ENCODE measurements at places on chromosomes 7 and 10. TPM values are rescaled to one million over a fixed set of nuclear protein-coding genes. Genes with fewer than 3 reads are reported as not detected.

The PLPP4 gene
- total RNA-seq = not detected

The BICC1 gene
- 0.61 TPM for total RNA-seq

The CYP2E1 gene
- 2.6 TPM for total RNA-seq

The MUC12 gene
- 6.5 TPM for total RNA-seq

The TRRAP gene
- total RNA-seq = 46.5 TPM

The LRIT1 gene
- not detected for total RNA-seq

The AFAP1L2 gene
- 5.0 TPM for total RNA-seq

The GOLGA7B gene
- total RNA-seq = 0.07 TPM

The RTKN2 gene
- total RNA-seq = 16.8 TPM

GRCh38 chr7:112080978-112081377 lies 125.2 kb downstream of the DOCK4 start:
- no peak overlapping the region for H3K4me3 ChIP-seq
- no peaks in the 10 kb centered on the region for H3K27me3 ChIP-seq
- DNase-seq = no peak
- peaks cover 33% of the 10 kb centered on the region for H3K4me1 ChIP-seq

DNA sequence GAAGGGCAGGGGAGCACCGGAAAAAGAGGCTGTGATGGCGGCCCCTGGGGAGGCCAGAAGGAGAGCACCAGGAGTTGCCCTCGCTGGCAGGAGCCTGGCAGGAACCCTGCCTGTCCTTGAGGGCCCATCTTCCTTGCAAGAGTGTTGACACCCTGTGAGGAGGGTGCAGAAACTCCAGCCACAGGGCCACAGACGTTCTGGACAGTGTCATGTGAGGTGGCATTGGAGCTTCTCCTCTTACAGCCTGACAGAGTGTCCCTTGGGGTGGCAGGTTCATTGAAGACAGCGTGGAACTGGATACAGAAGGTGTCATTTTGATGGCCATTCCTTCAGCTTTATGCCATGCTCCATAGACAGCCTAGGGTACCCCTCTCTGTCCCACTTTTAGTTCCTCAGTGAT lies 54.2 kb downstream of the RBM20 start:
- H3K4me3 ChIP-seq = no peak overlapping the region
- H3K4me1 ChIP-seq = peaks cover 16% of the 10 kb centered on the region
- no peaks in the 10 kb centered on the region for H3K27me3 ChIP-seq
- no peaks in the 10 kb centered on the region for H3K36me3 ChIP-seq

DNA sequence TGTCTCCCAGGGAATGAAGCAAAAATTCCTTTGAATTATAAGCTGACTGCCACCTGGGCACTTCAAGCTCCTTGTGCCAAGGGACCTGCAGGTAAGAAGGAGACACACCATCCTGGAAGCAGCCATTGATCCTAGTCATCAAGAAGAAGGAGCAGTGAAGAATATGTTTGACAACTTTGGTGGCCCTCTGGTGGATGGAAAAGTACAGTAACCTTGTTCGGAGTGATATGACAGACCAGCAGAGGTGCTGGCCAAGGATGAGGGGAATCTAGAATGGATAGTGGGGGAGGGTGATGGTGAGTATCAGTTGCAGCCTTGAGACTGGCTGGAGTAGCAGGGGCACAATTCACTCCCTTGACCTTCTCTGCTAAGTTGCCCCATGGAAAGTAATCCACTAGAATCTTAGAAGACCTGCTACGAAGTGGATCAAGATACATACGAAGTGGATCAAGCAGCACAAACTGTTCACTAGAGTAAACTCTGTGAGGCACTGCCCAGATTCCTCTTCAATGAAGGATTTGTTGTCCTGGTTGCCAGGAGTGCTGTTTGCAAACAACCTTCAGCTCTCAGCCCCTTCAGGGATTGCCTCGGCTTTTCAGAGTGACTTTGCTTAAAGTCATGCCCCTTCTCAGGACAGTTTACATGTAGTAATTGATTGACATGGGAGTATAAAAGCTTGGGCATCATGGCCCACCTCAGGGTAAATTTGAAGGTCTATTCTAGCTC lies 44.8 kb upstream of the ORC5 start:
- H3K4me3 ChIP-seq = no peak overlapping the region
- H3K27me3 ChIP-seq = peaks cover 6% of the 10 kb centered on the region
- DNase-seq = no peak
- peaks cover 3% of the 10 kb centered on the region for H3K4me1 ChIP-seq
- no peak overlapping the region for H3K27ac ChIP-seq

DNA sequence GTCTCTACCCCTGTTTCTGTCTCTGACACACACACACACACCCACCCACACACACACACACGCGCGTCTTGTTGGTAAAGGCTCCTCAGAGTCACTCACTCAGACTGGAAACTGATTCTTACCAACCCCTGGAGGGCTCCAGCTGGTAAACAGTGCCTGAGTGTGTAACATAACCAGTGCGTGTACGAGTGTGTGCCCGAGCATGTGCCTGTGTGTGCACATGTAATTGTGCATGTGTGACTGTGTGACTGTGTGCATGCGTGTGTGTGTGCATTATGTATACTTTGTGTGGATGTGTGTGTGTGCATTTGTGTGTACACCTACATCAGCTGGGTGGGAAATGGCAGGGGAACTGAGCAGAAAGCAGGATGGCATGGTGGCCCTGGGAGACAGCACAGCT lies 317.1 kb downstream of the WDR37 start:
- no peaks in the 10 kb centered on the region for H3K27me3 ChIP-seq
- no peak overlapping the region for H3K4me3 ChIP-seq
- no peak overlapping the region for H3K27ac ChIP-seq
- DNase-seq = no peak
- no peaks in the 10 kb centered on the region for H3K36me3 ChIP-seq

DNA sequence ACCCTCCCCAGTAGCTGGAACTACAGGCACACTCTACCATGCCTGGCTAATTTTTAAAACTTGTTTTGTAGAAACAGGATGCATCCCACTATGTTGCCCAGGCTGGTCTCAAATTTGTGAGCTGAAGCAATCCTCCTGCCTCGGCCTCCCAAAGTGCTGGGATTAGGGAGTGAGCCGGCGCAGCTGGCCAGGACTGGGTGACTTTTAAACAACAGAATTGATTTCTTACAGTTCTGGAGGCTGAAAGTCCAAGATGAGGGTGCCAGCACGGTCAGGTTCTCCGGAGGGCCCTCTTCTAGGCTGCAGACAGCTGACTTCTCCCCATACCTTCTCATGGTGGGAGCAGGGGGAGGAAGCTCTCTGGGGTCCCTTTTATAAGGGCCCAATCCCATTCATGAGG lies 75.2 kb upstream of the CHST15 start:
- no peak for DNase-seq
- H3K36me3 ChIP-seq = no peaks in the 10 kb centered on the region
- H3K4me1 ChIP-seq = 0 out of 2 replicates have a peak, but pooled peaks cover 2% of the 10 kb centered on the region
- no peak overlapping the region for H3K4me3 ChIP-seq

DNA sequence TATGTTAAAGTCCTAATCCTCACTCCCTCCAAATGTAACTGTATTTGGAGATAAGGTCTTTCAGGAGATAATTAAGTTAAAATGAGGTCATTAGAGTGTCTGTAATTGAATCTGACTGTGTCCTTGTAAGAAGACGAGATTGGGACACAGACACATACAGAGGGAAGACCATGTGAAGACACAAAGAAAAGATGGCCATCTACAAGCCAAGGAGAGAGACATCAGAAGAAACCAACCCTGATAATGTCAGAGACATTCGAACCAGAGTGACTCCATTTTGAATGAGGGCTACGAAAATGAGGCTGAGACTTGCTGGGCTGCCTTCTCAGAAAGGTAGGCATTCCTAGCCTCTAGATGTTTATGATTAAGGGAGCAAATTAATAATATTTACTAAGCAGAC lies 542 bp upstream of the SAMD9L start:
- no peak for DNase-seq
- H3K36me3 ChIP-seq = no peaks in the 10 kb centered on the region
- H3K27me3 ChIP-seq = no peaks in the 10 kb centered on the region
- H3K27ac ChIP-seq = no peak overlapping the region
- peaks cover 7% of the 10 kb centered on the region for H3K4me1 ChIP-seq
- no peak overlapping the region for H3K4me3 ChIP-seq

GRCh38 chr10:102713539-102713813 lies 721 bp downstream of the ARL3 start:
- peak overlapping the region; percentile 90 for H3K4me3 ChIP-seq
- H3K4me1 ChIP-seq = peaks cover 43% of the 10 kb centered on the region
- H3K27me3 ChIP-seq = no peaks in the 10 kb centered on the region
- peaks cover 4% of the 10 kb centered on the region for H3K36me3 ChIP-seq
- H3K27ac ChIP-seq = peak overlapping the region; percentile 59
- no peak for DNase-seq

GRCh38 chr10:111114758-111115500 lies 38.1 kb downstream of the ADRA2A start:
- no peaks in the 10 kb centered on the region for H3K27me3 ChIP-seq
- DNase-seq = no peak
- H3K27ac ChIP-seq = no peak overlapping the region
- no peak overlapping the region for H3K4me3 ChIP-seq

GRCh38 chr7:94738071-94738470 lies 82.1 kb upstream of the SGCE start:
- DNase-seq = no peak
- H3K36me3 ChIP-seq = no peaks in the 10 kb centered on the region
- no peaks in the 10 kb centered on the region for H3K27me3 ChIP-seq
- no peak overlapping the region for H3K27ac ChIP-seq
- H3K4me3 ChIP-seq = no peak overlapping the region

GRCh38 chr10:93849593-93849992 lies 44.2 kb upstream of the SLC35G1 start:
- H3K4me3 ChIP-seq = peak overlapping the region; percentile 15
- H3K36me3 ChIP-seq = peaks cover 50% of the 10 kb centered on the region
- peak; percentile 18 for DNase-seq
- H3K27ac ChIP-seq = no peak overlapping the region

GRCh38 chr7:64747802-64748201 lies 46.4 kb upstream of the ZNF138 start:
- no peaks in the 10 kb centered on the region for H3K27me3 ChIP-seq
- no peaks in the 10 kb centered on the region for H3K4me1 ChIP-seq
- H3K36me3 ChIP-seq = peaks cover 40% of the 10 kb centered on the region

DNA sequence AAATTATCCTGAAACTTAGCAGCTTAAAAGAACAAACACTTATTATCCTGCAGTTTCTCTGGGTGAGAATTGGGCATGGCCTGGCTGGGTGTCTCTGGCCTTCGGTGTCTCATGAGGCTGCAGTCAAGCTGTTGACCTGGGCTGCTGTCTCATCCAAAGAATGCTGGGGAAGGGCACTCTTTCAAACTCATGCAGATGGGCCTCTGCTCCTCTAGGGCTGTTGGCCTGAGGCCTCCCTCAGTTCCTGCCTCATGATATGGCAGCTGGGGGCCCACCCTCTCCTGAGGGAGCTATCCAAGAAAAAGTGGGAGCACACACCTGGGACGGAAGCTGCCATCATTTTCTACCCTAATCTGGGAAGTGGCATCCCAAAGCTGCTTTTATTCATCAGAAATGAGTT lies 43.6 kb downstream of the DRGX start:
- peaks cover 2% of the 10 kb centered on the region for H3K27me3 ChIP-seq
- H3K36me3 ChIP-seq = no peaks in the 10 kb centered on the region
- no peak for DNase-seq
- H3K27ac ChIP-seq = no peak overlapping the region
- H3K4me3 ChIP-seq = no peak overlapping the region

DNA sequence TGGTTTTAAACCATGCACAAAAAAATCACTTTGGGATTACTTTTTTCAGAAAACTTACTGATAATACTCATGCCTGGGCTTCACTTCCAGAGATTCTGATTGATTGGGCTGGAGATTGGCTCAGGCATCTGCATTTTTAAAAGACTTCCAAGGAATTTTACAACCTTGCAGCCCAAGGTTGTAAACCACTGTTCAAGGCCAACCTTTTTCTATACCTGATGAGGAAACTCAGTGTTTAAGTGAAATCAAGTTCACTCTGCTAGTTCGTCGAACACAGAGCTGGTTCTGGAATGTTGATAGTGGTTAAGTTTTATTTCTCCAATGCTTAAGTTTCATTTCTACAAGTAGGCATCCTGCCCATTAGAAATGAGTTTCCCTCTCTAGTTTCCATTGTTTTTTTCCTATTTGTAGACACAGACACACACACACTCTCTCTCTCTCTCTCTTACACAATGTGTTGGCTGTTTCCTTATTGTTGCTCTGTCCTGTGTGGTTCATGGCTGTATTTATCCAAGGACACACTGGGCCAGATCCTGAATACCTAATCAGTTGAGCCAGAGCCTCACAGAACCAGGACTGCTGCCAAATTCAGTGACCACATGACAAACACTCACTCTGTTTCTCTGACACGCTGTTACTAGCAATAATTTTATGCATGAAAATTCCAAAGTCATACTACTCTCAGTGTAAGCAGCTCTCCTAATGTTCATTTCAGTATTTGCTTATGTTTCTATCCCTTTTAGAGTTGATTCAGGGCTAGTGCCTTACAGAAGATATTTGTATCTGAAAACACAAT lies 3.7 kb upstream of the IFIT1B start:
- no peaks in the 10 kb centered on the region for H3K27me3 ChIP-seq
- H3K4me3 ChIP-seq = no peak overlapping the region
- H3K27ac ChIP-seq = peak overlapping the region; percentile 69

GRCh38 chr10:19966751-19967150 lies 150.5 kb downstream of the PLXDC2 start:
- H3K27ac ChIP-seq = peak overlapping the region; percentile 94
- no peaks in the 10 kb centered on the region for H3K27me3 ChIP-seq
- peak; percentile 49 for DNase-seq
- H3K36me3 ChIP-seq = no peaks in the 10 kb centered on the region
- H3K4me3 ChIP-seq = peak overlapping the region; percentile 38

GRCh38 chr7:7114575-7115291 lies 67.6 kb upstream of the C1GALT1 start:
- no peak overlapping the region for H3K27ac ChIP-seq
- H3K36me3 ChIP-seq = peaks cover 11% of the 10 kb centered on the region
- DNase-seq = no peak
- H3K27me3 ChIP-seq = no peaks in the 10 kb centered on the region
- peaks cover 12% of the 10 kb centered on the region for H3K4me1 ChIP-seq
- H3K4me3 ChIP-seq = no peak overlapping the region

DNA sequence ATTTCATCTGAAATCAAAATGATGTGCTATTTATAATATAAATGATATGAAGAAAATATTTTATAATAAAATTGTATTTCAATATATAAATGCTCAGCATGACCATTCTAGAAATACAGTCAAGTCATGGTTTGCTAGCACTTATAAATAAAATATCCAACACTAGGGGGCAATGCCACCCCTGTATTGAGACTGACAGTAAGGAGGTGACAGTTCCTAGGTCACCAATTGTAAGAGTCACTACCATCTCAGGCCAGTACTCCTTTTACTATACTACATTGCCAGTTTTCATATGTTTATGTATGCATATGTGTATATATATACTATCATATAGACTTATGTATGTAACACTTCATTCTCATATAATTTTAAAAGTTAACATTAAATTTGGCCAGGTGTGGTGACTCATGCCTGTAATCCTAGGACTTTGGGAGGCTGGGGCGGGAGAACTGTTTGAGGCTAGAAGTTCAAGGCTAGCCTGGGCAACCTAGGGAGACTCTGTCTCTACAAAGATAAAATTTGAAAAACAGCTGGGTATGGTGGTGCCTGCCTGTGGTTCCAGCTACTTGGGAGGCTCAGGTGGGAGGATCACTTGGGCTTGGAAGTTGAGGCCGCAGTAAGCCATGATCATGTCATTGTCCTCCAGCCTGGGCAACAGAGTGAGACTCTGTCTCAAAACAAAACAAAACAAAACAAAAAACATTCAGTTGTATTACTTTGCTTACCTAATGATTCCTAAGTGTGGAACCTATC lies 2.4 kb upstream of the CNOT4 start:
- H3K27me3 ChIP-seq = no peaks in the 10 kb centered on the region
- H3K4me1 ChIP-seq = peaks cover under 1% of the 10 kb centered on the region
- no peak overlapping the region for H3K27ac ChIP-seq
- H3K4me3 ChIP-seq = no peak overlapping the region
- DNase-seq = no peak
- no peaks in the 10 kb centered on the region for H3K36me3 ChIP-seq
